NCI-H748 treated with DMSO at 0.1 percent for 48 hours (cell line): ENCODE measurements at places on chromosomes 11 and 22.

- no peak for DNase-seq
Measured at GRCh38 chr22:20147237-20147988, 3.4 kb downstream of the CCDC188 start.

DNA sequence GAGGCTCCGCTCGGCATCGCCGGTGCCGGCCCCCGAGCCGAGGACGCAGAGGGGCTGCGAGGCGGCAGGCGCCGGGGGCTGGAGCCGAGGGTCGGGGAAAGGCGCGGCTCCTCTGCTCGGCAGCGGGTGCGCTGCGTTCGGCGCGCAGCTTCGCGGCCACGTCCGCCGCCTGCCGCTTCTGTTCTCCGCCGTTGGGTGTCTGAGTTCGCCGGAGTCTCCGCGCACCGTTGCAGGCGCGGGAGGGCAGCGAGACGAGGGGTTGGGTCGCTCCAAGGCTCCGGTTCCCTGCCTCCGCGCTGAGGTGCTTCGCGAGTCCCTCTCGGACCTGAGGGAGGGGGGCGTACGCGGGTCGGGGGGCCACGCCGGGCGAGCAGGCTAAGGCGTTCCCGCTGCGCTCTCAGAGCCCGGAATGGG, 347 bp downstream of the MN1 start:
- no peak for DNase-seq

GRCh38 chr11:14275076-14275475, 83.9 kb downstream of the RRAS2 start:
- DNase-seq: no peak

GRCh38 chr11:29272019-29272654, 744.7 kb downstream of the KCNA4 start:
- DNase-seq: no peak

GRCh38 chr11:73894725-73895335, 18.0 kb downstream of the PAAF1 start:
- DNase-seq: no peak

DNA sequence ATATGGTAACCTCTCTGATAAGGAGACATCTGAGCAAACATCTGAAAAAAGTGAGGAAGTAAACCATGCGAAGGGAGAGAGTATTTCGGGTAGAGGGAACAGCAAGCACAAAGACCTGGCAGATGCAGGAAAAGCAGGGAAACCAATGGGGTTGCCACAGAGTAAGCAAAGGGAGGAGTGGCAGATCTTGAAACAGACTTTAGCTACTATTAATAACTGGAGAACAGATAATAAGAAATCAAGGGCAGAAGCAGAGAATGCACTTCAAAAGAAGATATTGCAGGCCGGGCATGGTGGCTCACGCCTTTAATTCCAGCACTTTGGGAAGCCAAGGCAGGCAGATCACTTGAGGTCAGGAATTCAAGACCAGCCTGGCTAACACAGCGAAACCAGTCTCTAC, 18.1 kb downstream of the MRTFA start:
- DNase-seq: no peak

DNA sequence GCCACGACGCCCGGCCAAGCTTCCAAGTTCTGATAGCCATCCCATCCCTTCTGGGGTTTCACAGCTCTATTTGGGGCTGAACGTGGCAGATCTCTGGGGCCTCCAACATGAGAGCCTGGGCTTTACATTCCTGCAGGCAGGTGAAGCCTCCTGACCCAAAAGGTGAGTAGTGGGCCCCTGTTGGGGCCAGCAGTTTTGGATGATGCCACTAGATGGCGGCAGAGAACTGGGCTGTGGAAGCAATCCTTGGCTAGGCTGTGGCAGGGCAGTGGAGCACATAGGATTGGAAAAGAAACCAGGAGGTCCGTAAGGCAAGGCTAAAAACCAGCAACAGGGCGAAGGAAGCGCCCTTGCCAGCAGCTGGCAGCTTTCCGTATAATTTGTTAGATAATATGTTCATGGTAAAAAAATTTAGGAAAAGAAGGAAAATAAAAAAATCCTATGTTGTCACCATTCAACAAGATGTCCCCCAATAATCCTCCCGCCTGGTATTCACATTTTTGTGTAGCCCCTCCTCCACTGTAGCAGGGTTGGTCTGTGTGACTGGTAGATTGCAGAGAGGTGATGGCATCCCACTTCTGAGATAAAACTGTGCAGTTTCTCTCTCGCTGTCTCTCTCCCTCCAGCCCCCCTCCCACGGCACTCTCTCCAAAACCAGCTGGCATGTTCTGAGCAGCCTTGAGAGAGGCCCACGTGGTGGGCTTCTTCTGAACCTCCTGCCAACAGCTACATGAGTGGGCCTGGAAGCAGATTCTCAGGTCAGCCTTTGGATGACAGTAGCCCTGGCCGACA, 43.6 kb upstream of the OR4B1 start:
- DNase-seq: peak; percentile 28

DNA sequence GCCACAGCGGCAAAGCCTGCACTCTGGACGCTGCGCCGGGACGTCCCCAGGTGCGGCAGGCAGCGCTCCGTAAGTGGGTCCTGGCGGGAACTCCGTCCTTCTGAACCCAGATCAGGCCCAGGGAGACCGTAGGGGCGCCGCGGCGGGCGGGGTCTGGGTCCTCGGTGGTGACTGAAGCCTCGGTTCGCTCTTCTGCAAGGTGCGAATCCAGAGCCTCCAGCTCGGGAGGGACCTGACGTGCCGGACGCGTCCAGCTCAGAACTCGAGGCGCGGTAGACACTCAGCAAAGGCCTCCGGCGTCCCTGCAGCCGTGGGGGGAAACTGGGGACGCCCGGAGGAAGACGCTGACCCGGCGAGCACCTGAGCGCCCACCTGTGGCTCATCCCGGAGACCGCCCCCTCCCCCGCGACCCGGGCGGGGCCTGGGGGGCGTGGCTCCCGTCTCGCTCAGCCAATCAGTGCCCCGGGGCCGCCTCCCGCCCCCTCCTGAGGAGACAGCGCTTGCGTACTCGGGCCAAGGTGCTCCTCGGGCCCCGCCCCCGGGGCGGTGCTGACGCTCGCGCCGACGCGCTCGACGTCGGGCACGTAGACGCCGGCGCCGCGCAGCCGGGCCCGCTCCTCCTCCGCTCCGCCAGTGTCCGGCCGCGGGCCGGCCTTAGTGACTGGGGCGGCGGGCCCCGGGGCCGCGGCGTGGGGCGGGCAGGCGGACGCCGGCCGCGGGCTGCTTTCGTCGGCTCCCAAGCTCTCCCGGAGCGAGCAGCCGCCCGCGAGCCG, at the start of gene PPFIA1:
Gene PPFIA1 (plus strand): TSS at position 587 of the 773 bp plus-strand sequence. CDS start 1,483 bp downstream, outside the sequence.
- peak; percentile 87 for DNase-seq

DNA sequence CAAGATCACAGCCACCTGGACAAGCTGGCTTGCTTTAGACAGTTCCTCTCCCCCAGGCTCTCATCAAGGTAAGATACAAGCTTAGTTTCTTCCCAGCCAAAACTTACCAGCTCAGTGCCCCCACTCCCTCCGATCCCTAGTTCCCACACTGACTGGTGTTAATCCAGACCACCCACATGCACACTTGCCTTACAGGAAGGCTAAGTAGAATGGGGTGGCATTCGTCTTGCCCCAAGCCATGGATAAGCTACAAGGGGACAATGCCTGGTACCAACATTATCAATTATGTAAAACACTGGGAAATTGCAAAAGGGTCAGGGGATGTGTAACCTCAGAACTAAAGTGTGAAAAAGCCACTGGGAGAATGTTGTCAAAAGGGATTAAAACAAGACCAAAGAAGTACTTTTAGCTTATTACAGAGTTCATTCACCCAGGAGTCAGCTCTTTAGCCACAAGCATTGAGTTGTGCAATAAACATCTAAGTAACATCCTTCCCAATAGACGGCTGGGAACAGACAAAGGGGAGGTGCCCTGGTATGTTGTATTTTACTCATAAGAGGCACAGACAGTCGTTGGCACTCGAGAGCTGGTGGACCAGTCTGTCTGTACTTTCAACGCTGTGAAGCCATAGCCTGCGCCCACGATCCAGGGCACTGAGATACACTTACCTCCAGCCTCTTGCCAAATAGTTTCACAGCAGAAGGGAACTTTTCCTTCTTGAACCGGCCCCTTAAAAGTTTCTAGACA, 1.1 kb downstream of the DHCR7 start:
- no peak for DNase-seq

DNA sequence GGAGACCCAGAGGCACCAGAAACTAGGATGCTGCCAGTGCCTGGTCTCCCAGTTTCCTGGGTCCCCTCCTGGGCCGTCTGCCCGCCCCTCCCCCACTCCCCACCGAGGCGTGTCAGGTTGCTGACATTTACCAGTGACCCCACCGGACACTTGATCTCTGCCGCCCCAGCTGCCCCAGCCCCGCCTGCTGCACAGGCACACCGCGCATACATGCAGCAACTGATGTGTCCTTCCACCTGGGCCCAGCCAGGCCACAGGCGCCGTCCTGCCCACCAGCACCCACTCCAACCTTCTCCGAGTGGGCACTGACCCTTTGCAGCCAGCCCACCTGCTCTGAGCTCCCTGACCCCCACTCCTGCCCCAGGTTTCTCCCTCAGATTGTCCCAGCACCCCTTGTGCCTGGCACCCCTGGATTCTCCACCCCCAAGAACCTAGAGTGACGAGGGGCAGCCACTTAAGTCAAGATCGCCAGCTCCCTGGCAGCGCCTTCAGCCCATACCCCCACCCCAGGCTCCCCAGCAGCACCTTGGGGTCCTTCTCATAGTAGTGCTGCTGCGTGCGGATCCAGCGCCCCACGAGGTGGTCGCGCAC, 548 bp downstream of the PYGM start:
- no peak for DNase-seq

GRCh38 chr11:31671681-31672080, 139.4 kb downstream of the PAX6 start:
- DNase-seq: no peak

DNA sequence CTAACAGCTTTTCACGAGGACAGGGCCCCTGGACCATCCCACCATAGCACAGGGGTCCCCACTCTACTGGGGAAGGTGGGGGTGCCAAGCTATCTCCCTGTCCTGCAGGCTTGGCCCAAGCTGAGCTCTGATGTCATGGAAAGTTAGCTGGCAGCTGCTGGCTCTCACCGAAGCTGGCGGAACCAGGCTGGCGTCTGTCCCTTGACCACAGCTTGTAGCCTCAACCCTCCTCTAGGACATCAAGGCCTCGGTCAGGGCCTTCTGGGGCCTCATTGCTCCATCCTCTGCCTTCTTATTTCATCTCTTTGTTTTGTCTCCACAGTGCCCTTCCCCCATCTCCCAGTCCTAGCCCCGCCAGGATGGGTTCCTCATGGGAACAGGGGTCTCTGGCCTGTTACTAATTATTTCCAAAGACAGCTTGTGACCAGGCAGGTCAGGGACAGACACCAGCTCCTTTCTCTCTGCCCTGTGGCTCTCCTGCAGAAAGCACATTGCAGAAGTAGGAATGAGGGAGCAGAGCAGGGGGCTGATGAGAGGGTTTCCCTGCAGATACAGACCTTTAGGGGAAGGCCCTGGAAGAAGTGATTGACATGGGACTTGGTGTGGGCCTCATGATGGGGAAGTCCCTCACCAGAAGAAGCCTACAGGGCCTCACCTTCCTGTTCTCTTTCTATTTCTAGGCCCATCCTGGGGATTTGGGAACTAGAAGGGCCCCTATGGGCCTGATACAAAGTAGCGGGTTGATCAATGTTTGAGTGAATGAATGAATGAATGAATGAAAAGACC, 97.5 kb upstream of the ALX4 start:
- DNase-seq: no peak

DNA sequence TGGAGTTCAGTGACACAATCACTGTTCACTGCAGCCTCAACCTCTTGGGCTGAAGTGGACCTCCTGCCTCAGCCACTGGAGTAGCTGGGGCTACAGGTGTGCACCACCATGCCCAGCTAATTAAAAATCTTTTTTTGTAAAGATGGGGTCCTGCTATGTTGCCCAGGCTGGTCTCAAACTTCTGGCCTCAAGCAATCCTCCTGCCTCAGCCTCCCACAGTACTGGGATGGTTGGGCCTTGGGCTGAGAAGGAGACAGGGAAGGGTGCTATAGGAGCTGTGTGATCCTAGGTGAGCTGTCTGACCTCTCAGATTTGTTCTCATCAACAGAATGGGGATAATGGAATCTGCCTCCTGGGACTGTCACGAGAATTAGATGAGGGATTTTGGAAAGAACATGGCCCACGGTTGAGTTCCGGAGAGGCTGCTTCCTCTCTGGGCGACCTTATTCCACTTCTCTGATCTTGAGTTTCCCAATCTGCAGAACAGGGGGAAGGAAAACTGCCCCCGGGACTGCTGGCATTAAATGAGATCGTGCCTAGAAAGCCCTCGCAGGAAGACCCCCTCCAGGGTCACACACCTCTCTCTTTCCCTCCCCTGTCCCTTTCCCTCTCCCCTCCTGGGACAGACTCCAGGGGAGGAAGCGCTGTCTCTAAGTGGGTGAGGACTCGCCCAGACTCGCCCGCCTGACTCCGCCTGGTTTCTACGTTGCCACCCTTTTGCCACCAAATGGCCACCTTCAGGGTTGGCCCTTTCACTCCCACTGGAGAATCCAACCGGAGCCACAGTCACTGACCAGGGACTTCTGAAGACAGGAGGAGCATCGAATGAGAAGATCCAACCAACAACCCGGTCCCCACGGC, 50.1 kb downstream of the MCM5 start:
- no peak for DNase-seq

- DNase-seq: no peak
Measured at GRCh38 chr11:80733790-80734189, 1293.0 kb upstream of the TENM4 start.

- no peak for DNase-seq
Measured at GRCh38 chr11:70433966-70434812, 35.9 kb downstream of the CTTN start.

DNA sequence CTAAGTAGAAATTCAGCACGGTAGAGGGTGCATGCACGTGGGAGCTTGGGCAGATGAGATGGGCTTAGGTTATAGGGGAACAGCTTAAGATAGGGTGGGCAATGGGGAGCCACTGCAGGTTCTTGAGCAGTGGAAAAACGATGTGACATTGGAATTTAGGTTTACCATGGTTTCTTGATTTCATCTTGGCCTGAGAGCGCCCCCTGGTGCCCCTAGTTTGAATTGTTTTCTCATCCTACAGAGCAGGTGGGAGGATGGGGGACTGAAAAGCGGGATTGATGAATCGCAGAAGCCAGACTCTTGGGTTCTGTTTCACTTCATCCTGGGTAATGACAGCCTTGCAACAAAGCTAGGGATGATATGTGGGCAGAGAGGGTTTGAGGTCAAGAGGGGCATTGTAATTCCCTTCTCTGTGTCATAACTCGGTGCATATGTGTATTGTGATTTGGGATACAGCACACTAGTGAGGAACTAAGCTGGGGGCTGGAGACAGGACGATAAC, 6.7 kb upstream of the MCAM start:
- peak; percentile 54 for DNase-seq

DNA sequence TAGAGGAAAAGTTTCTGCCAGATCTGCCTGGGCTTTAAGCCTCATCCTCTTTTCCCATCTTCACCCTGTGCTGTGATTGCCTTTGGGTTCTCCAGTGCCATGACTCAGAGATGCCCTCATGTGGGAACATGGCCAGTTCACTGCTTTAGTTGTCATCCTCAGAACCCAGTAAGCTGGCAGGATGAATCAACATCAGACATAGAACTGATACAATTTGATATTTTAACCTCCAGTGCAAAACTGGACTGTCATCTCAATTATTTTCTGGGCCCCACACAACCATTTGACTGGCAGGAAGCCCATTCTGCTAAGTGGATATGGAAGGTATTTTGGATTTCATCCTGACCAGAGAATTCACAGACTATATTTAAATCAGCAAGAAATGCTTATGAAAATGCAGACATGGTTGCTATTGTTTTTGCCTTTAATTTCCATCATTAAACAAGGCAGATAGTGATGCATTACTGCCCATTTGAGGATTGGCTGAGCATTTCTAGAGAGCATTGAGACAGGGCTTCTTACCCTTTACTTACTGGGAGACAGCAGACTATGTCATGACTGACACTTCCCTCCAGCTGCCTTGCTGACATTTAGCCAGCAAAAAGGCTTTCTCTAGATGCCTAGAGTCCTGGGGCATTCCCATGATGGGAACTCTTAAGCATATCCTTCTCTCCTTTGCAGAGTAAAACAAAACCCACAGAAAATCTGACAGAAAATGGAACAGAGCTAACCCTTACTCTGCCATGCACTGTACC, 327.1 kb upstream of the MTNR1B start:
- no peak for DNase-seq
